Stimulated activated CD8-positive, alpha-beta memory T cell treated with anti-CD3 and anti-CD28 coated beads, Interleukin-2, amount 100 ng/mL, for 1 hour (primary cell): ENCODE measurements at places on chromosomes 16 and 17.
A peak's percentile ranks its signal among the peaks of the same experiment; 100 is the strongest.

- DNase-seq, result no peak
Observed at GRCh38 chr17:80424261-80424660, 9.3 kb downstream of the ENDOV start.

- no peak for DNase-seq
Observed at GRCh38 chr16:82226327-82226726, 56.3 kb upstream of the MPHOSPH6 start.

DNA sequence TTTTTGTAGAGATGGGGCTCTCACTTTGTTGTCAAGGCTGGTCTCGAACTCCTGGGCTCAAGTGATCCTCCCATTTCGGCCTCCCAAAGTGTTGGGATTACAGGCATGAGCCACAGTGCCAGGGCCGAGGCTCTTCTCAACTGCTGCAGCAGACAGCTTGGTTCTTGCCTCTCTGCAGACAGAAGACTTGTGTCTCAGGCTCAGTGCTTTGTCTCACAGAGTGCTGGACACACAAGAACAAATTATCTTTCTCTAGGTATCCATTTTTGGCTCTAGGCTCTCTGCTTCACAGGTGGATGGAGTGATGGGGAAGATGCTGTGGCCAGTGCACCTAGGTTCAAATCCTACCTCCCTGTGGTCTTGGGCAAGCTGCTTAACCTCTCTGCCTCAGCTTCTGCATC lies 80.8 kb upstream of the RNU2-1 start:
- no peak for DNase-seq

- DNase-seq, result no peak
Observed at GRCh38 chr16:64240586-64240985, 881.3 kb downstream of the CDH11 start.

DNA sequence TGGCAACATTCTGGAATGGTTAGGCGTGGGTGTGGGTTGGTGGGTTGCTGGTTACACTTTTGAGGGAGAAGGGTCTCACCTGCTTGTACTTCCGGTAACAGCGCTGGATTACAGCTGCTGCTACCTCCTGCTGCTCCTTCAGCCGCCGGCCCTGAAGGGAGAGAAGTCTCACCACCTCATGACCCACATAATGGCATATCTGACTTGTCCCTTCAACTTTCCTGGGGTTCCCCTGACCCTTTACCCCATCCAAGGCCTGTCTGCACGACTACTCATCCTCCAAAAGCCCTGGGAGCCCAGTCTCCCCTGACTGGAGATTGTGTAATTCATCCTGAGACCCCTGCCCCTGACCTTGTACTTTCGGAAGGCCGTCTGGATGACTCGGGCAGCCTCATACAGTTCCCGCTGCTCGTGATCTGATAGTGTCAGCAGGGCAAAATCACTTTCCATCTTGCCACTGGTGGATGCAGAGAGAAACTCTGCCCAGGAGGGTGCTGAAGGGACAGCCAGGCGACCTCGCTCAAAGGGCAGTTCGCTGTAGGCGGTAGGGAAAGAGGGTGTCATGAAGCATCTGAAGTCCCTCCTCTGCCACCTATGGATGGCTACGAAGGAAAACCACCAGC lies 2.0 kb upstream of the SPAG7 start:
- DNase-seq, result no peak

DNA sequence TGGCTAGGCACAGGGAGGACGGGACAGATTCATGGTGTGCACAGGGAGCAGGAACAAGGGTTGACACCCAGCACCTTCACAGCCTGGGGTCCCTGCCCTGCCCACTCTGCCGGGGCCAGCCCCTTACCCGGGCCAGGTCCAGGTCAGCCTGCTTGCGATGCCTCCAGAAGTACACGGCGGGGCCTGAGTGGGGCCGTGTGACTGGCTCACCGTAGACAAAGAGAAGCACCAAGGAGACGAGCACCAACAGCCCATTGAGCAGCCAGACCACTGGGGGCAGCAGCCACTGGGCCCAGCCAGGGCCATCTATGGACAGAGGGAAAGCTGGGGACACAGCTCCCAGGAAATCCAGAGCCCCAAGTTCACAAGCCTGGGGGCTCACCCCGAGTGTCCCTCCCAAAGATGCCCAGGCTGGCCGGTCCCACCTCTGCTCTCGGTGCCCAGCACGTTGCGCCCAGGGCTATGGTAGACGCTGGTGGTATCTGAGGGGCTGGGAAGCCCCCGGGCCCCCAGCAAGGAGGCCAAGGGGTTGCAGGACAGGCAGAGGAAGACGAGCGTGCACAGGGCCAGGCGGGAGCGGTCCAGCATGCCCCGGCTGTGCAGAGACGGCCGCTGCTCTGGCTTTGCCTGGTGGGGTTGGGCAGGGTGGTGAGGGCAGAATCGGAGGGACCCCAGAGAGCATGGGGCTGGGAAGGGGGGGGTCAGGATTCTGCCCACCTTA lies 19.8 kb downstream of the SREBF1 start:
- DNase-seq, result no peak

GRCh38 chr17:83186751-83187421 lies 107.5 kb downstream of the METRNL start:
- DNase-seq, result no peak

DNA sequence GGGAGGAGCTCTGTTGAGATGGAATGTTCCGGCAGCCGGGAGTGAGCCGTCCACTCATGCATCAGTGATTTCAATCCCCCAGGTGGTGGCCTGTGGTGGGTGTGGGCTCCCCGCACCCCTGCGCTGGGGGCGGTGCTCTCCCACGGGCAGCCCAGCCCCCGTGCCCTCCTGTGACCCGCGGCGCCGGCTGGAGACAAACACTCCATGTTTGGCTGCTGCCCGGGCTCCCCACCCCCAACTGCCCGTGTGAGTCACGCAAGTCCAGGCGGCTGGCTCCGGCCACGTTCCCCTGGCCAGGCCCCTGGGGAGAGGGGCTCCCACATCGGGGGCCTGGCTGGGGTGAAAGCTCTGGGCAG lies 29.4 kb downstream of the CACNA1H start:
- DNase-seq, result no peak

DNA sequence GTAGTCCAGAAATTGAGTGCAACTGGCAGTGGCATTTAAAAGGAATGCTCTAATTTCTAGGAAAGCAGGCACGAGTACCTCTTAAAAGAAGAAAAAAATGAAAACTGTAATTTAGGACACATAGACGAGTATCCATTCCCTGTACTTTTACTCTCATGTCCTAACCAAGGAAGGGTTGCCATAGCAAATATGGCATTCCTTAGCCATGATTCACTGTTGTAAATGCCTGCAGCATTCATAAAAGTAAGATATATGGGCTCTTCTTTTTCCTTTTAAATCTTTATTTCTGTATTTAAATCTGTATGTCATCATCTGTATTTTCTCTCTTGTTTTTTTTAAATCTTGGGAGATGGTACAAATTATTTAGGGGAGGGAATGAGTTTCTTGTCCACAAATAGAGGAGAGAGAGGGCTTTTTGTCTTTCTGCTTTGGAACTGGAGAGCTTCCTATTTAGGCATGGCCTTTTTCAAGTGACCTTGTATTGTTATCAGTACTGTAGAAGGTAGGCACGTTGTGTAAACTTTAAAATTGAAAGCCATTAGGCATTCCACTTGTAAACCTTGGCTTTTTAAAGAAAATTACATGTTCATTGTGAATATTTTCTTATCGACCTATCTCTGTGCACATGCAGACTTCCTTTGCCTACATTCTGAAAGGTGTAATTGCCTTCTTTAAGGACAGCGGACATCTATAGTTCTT lies 50.0 kb downstream of the TENT4B start:
- DNase-seq, result no peak

- DNase-seq, result no peak
Observed at GRCh38 chr16:27951489-27952120, 111.9 kb downstream of the GSG1L start.

DNA sequence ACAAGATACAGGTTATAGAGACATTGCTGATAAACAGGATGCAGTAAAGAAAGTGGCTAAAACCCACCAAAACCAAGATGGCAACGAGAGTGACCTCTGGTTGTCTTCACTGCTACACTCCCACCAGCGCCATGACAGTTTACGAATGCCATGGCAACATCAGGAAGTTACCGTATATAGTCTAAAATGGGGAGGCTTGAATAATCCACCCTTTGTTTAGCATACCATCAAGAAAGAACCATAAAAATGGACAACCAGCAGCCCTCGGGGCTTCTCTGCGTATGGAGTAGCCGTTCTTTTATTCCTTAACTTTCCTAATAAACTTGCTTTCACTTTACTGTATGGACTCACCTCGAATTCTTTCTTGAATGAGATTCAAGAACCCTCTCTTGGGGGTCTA lies 21.7 kb upstream of the CDH13 start:
- no peak for DNase-seq

DNA sequence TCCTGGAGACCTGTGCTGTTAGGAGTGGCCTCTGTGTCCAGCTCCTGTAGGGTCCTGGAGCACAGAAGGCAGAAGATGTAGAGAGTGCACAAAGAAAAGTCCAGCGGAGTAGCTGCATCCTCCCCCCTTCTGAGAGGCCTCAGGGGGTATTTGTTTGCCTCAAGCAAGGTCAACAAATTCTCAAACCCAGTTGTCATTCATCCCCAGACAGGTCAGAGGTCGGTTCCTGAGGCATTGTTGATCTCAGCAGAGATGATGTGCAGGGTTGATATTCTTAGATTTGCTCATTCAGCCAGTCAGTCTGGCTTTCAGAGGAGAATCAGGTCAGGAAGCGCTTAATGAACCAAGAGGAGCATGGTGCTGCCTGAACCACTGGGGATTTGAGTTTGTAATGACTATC lies 8.3 kb upstream of the RBFOX1 start:
- DNase-seq, result no peak

DNA sequence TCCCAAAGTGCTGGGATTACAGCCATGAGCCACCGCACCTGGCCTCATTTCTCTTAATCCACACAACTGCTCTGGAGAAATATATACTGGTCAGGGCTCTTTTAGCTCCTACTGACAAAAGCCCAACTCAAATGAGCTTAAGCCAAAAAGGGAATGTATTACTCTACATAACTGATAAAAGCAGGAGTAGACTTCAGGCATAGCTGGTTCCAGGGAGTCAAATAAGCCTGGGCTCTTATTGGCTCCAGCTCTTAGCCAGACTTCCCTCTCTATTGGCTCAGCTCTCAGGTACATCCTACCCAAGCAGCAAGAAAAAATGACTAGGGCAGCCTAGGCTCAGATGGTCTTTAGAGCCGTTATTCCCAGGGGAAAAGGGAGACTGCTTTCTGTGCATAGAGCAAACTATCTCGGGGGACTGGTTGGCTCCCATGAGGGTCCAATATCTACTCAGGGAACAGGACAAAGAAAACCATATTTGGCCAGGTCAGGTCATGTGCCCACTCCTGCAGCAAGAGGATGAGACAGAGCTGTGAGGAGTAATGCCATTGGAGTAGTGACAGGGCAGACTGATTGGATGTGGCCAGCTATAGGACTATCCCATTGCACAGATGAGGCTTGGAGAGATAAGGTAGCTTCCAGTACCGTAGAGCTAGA lies 21.2 kb downstream of the TBX2 start:
- DNase-seq, result no peak

DNA sequence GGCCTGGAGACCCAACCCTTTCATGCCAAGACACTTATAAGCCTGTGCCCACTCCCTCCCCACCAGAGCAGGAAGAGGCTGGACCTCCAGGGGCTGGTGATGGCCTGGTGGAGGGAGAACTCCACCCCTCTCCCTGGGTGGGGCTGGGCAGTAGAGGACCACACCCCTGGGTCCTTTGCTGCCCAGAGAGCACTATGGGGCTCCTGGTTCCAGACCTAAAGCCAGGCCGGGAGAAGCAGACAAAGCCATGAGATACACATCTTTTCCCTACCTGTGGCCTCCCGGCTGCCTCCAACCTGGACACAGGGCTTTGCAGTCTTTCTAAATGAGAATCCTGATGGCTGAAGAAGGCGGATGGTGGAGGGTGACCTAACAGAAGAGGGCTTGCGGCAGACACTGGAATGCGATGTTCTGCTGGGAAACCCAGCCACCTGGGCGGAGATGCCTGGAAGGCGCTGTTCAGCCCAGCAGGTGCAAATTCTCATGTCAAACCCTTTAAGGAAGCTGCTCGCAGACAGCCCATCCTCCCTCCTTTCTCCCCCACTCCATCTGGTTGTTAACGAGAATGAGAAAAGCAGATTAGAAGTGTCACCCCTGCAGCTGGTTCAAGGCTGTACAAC lies 43.9 kb upstream of the KIFC3 start:
- DNase-seq, result no peak

DNA sequence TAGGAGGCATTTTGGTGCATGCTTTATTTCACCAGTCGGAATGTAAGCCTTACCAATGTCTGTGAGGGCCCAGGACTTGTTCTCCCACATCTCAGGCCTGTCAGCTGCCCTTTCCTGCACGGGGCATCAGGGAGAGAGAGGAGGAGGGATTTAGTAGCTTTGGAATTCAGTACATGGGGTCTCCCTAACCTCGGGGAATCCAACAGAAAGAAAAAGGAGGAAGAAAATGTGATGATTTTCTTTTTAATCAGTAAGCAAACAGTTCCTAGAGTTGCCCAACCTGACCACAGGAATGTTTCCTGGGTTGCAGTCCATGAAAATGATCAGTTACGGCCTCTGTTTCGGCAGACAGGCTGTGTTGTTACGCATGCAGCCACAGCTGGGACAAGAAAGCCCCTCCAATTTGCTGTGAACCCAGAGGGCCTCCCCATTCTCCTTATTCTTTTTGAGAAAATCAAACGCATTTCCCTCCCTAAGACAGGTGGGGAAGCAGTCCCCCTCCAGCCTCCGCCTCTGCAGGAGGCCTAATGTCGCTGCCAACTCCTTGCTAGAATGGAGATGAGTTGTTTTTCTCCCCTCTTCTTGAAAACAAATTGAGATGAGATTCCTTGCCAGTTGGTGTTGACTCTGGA lies 53.1 kb upstream of the TANGO6 start:
- DNase-seq, result no peak

DNA sequence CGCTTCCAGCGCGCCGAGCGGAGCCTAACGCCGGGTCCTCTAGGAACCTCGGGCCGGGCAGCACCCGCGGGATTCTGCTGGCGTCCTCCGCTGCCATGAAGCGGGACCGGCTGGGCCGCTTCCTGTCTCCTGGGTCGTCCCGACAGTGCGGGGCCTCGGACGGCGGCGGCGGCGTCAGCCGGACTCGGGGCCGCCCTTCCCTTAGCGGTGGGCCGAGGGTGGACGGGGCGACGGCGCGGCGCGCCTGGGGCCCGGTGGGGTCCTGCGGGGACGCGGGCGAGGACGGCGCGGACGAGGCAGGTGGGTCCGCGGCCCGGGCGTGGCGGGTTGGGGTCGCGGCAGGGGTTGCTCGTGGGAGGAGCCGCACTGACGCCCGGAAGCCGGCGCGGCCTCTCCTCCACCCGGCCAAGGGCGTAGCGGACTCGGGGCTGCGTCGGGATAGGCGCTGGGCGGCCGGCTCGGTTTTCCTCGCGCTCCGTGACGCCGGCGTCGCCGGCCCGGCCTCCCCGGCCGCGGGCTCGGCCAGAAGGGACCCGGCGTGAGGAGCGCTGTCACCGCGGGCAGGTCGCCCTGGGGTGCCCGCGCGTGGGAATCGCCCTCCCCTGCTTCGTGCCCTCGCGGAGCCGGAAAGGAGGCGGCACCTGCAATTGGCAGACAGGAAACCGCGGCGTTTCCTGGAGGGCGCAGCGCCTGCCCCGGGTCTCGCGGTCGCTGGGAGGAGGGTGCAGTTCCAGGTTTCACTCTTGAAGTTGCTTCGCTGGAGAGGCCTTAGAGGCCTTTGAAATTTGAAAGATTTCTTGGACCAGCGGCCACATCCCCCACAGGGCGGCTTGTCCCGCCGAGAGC lies 432 bp downstream of the ZNF276 start:
- DNase-seq, result peak; percentile 78
